ENCODE measurements at places on chromosomes 12 and 14. TPM values are rescaled to one million over a fixed set of nuclear protein-coding genes. Genes with fewer than 3 reads are reported as not detected.

The KCNJ8 gene
- 15.3 TPM for total RNA-seq

The IL26 gene
- total RNA-seq: not detected

The PTPRR gene
- total RNA-seq: 16.6 TPM

The MDGA2 gene
- not detected for total RNA-seq

The ZDHHC22 gene
- total RNA-seq: not detected

The FSCB gene
- not detected for total RNA-seq

The TAC3 gene
- 2.0 TPM for total RNA-seq

The LPCAT3 gene
- 79.8 TPM for total RNA-seq

The SERPINA12 gene
- not detected for total RNA-seq

The A2M gene
- 223 TPM for total RNA-seq

The TSPAN11 gene
- total RNA-seq: 3.2 TPM

The IFI27 gene
- total RNA-seq: 710 TPM

The SPTB gene
- 1.4 TPM for total RNA-seq
